ENCODE measurements at places on chromosomes 5 and 9.

DNA sequence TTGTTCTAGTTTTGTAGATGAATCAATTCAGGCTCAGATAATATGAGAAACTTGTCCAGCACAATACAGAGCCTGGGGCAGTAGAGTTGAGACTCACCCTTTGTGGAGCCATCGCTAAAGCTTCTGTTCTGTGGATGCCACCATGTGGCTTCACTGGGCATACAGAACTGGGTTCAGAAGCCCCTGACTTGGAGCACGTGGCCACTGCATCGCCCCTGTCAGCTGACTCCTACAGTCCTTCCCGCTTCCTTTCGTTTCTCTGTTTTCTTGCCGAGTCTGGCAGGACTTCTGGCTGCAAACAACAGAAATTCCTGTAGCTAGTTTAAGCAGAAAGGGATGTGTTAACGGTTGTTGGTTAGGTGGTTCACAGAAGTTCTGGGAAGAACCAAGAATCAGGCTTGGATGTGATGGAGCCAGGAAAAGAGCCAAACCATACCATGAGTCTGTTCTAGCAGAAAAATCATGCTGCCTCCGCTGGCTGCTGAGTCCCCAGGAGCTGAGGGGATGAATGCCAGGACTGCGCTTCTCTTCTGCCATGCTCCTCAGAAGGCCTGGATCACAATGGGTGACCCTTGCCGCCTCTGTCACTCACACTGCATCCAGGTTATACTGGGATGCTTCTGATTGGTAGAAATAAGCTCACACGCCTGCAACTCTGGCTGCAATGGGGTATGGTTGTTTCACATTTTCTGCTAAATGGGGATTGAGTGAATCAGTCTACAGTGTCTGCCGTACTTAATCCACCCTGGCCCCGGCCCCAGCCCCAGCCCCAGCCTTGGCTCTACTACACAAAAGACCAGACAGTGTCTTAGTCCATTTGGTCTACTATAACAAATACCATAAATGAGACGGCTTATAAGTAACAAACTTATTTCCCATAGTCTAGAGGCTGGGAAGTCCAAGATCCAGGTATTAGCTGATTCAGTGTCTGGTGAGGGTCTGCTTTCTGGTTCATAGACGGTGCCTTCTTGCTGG is 262.5 kb downstream of the GOLPH3 start:
- DNase-seq: no peak
- no peaks in the 10 kb centered on the region for H3K36me3 ChIP-seq
- no peaks in the 10 kb centered on the region for H3K27me3 ChIP-seq
- H3K4me3 ChIP-seq: no peak overlapping the region

- no peaks in the 10 kb centered on the region for H3K36me3 ChIP-seq
- H3K27ac ChIP-seq: no peak overlapping the region
- DNase-seq: no peak
- no peaks in the 10 kb centered on the region for H3K27me3 ChIP-seq
- no peak overlapping the region for H3K4me3 ChIP-seq
- peaks cover 3% of the 10 kb centered on the region for H3K4me1 ChIP-seq
These were observed 19.0 kb downstream of the OLFML2A start for GRCh38 chr9:124795881-124796431.

- H3K27me3 ChIP-seq: no peaks in the 10 kb centered on the region
- H3K4me1 ChIP-seq: peaks cover 7% of the 10 kb centered on the region
- no peak for DNase-seq
- no peaks in the 10 kb centered on the region for H3K36me3 ChIP-seq
- no peak overlapping the region for H3K4me3 ChIP-seq
- no peak overlapping the region for H3K27ac ChIP-seq
These were observed 1020.2 kb downstream of the NR2F1-AS1 start for GRCh38 chr5:92560698-92561401.

GRCh38 chr5:158033724-158034123 is 174.8 kb upstream of the CLINT1 start:
- no peak overlapping the region for H3K27ac ChIP-seq
- no peak for DNase-seq
- no peaks in the 10 kb centered on the region for H3K36me3 ChIP-seq
- no peaks in the 10 kb centered on the region for H3K4me1 ChIP-seq

DNA sequence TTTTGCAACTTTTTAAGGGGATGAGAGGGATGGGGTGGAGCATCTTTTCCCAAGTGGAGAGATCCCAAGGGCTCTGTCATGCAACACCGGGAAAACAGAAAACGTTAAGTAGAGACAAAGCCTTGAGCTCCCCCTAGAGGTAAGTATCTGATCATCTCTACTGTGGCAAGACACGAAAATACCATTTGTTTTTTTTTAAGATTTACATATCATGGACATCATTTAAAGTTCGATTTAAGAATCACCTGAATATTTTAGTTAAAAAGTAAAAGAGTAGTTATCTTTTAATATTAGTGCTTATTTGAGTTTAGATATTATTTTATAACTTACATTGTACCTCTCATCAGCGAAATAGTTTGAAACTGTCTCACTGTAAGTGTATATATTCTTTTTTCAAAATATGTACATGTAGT is 200.4 kb downstream of the LRRC70 start:
- H3K27me3 ChIP-seq: no peaks in the 10 kb centered on the region
- no peaks in the 10 kb centered on the region for H3K4me1 ChIP-seq
- H3K36me3 ChIP-seq: no peaks in the 10 kb centered on the region
- H3K27ac ChIP-seq: no peak overlapping the region
- no peak overlapping the region for H3K4me3 ChIP-seq

DNA sequence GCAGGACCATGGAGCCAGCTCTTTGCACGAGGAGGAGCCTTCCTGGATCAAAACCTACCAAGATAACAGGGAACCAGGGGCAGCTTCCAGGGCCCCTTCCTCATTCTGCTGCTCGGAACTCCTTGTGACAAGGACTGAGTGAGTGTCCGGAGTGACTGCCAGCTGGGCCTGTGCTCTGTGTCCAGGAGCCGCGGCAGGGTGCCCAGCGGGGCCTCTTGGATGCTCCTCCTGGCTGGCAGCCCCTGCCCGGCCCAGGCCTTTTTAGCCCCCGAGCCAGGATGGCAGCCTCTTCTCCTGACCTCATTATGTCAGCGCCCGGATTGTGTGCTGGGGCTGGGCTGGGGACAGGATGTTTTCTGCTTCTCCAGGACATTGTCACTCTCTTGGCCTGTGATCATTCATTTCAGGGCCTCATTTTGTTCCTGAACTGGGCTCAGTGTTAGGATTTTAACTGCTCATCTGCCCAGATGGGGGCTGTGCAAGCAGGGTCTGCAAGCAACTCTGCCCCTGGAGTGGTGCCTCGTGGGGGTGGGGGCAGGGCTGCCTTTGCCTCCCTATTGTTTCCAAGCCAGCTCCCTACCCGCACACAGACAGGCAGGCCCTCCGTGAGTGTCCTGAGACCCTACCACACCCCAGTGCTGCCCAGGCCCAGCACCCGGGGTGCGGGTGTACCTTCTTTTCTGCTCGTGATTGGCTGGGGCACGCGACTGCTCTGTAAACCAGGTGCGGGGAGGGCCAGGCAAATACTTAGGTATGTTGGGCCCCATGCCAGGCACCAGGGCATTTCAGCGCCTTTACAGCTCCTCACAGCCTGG is 161.6 kb downstream of the COL23A1 start:
- H3K4me3 ChIP-seq: no peak overlapping the region
- H3K4me1 ChIP-seq: peaks cover 3% of the 10 kb centered on the region
- no peak for DNase-seq
- H3K36me3 ChIP-seq: no peaks in the 10 kb centered on the region

- no peak overlapping the region for H3K27ac ChIP-seq
- no peaks in the 10 kb centered on the region for H3K4me1 ChIP-seq
- DNase-seq: no peak
- no peaks in the 10 kb centered on the region for H3K27me3 ChIP-seq
- no peaks in the 10 kb centered on the region for H3K36me3 ChIP-seq
These were observed 121.0 kb downstream of the MEF2C start for GRCh38 chr5:88761939-88762338.

GRCh38 chr9:87595610-87596009 is 97.9 kb downstream of the DAPK1 start:
- H3K4me3 ChIP-seq: no peak overlapping the region
- H3K27me3 ChIP-seq: no peaks in the 10 kb centered on the region
- no peak overlapping the region for H3K27ac ChIP-seq
- H3K36me3 ChIP-seq: no peaks in the 10 kb centered on the region
- H3K4me1 ChIP-seq: peaks cover 6% of the 10 kb centered on the region
- peak; percentile 48 for DNase-seq

DNA sequence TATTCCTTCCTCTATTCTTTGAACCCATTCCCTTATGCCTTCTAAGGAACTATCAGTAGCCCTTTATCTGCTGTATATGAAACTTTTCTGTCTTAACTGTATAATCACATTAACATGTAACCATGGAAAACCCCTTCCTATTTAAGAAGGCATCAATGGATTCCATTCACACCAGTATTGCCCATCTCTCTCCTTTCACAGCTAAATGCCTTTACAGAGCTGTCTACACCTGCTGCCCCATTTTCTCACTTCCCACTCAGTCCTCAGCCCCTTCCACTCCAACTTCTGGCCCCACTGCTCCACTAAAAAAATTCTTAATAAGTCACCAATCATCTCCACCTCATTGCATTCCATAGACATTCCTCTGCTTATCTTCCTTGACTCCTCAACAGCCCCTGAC is 50.8 kb downstream of the SEC61B start:
- no peak for DNase-seq
- no peaks in the 10 kb centered on the region for H3K4me1 ChIP-seq
- H3K36me3 ChIP-seq: no peaks in the 10 kb centered on the region

GRCh38 chr5:17021602-17021932 is 85.5 kb upstream of the MYO10 start:
- H3K4me1 ChIP-seq: no peaks in the 10 kb centered on the region
- DNase-seq: no peak
- no peaks in the 10 kb centered on the region for H3K27me3 ChIP-seq
- no peak overlapping the region for H3K27ac ChIP-seq
- H3K36me3 ChIP-seq: no peaks in the 10 kb centered on the region
- no peak overlapping the region for H3K4me3 ChIP-seq

DNA sequence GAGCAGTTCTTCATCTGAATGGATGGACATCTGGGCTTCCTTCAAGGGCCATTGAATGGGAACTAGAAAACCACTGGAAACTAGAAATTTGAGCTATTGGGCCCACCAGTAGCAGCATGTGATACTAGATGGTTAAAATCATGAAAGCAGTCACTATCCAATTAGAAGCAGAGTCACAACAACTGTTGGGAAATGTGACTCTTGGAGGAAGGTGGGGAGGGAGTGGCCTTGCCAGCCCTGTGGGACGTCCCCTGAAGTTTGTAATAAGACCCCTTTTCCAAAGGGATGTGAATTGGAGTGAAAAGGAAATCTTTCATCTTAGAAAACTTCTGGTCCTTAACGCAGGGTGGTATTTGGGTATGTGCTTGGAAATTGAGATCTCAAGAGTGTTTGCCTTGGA is 5.6 kb downstream of the RAB24 start:
- H3K27ac ChIP-seq: peak overlapping the region; percentile 94
- no peaks in the 10 kb centered on the region for H3K27me3 ChIP-seq
- peaks cover 49% of the 10 kb centered on the region for H3K36me3 ChIP-seq
- no peak for DNase-seq

DNA sequence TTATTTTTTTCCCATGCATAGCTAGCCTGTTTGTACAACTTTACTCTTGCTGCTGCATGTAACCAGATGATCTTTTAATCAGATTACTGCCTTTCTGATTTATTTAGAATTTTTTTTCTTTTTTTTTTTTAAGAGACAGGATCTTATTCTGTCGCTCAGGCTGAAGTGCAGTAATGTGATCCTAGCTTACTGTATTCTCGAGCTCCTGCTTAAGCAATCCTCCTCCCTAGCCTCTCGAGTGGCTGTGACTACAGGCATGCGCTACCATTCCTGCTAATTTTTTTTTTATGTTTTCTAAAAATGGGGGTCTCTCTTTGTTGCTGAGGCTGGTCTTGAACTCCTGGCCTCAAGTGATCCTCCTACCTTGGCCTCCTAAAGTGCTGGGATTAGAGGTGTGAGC is 9.6 kb downstream of the DCP2 start:
- no peaks in the 10 kb centered on the region for H3K4me1 ChIP-seq
- H3K4me3 ChIP-seq: no peak overlapping the region
- no peaks in the 10 kb centered on the region for H3K27me3 ChIP-seq
- no peak overlapping the region for H3K27ac ChIP-seq
- peaks cover 23% of the 10 kb centered on the region for H3K36me3 ChIP-seq
- no peak for DNase-seq

DNA sequence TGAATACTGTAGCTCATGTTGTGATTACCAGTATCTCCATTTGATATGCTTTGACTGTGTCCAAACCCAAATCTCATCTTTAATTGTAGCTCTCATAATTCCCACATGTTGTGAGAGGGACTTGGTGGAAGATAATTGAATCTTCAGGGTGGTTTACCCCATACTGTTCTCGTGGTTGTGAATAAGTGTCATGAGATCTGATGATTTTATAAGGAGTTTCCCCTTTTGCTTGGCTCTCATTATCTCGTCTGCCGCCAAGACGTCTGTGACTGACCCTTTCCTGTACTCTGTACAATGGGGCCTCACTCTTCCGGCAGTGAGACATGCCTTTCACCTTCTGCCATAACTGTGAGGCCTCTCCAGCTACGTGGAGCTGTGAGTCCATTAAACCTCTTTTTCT is 59.3 kb downstream of the TRIO start:
- H3K4me1 ChIP-seq: peaks cover 32% of the 10 kb centered on the region
- H3K4me3 ChIP-seq: no peak overlapping the region
- H3K36me3 ChIP-seq: no peaks in the 10 kb centered on the region

- no peak overlapping the region for H3K4me3 ChIP-seq
- no peaks in the 10 kb centered on the region for H3K36me3 ChIP-seq
- no peak overlapping the region for H3K27ac ChIP-seq
- no peaks in the 10 kb centered on the region for H3K4me1 ChIP-seq
These were observed 869.1 kb downstream of the NR2F1-AS1 start for GRCh38 chr5:92711956-92712355.

- H3K27ac ChIP-seq: no peak overlapping the region
- H3K36me3 ChIP-seq: no peaks in the 10 kb centered on the region
- no peak for DNase-seq
- H3K4me3 ChIP-seq: no peak overlapping the region
- H3K4me1 ChIP-seq: no peaks in the 10 kb centered on the region
- H3K27me3 ChIP-seq: peaks cover 2% of the 10 kb centered on the region
These were observed 156.4 kb downstream of the CACNA1B start for GRCh38 chr9:138033950-138034349.

GRCh38 chr5:66415208-66415607 is 181.0 kb upstream of the MAST4 start:
- H3K36me3 ChIP-seq: no peaks in the 10 kb centered on the region
- H3K4me3 ChIP-seq: no peak overlapping the region
- no peak for DNase-seq
- no peak overlapping the region for H3K27ac ChIP-seq

Data from large intestine (tissue), 12 donors.